ENCODE measurements at places on chromosomes 2 and 18. TPM values are rescaled to one million over a fixed set of nuclear protein-coding genes. Genes with fewer than 3 reads are reported as not detected.

DNA sequence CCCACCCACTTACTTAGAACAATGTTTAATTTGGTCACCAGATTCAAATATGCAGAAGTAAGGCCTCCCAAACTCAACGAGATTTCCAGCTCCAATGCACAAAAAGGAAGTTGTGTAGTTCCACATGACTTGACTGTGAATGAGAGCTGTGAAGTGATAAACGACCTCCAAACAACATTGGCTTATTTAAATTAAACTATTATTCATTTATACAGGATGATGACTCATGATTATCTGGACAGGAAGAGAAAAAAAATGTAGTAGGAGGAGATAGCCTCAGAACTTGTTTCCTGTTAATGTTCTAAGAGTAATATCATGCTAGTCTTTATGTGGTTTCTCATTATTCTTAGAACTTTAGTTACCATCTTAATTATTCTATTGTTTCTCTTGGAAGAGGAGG is 237.3 kb downstream of the C1D start:
- peaks cover 3% of the 10 kb centered on the region for H3K27me3 ChIP-seq
- H3K36me3 ChIP-seq, result no peaks in the 10 kb centered on the region
- no peaks in the 10 kb centered on the region for H3K4me1 ChIP-seq
- DNase-seq, result no peak
- no peak overlapping the region for H3K27ac ChIP-seq
- no peak overlapping the region for H3K4me3 ChIP-seq

DNA sequence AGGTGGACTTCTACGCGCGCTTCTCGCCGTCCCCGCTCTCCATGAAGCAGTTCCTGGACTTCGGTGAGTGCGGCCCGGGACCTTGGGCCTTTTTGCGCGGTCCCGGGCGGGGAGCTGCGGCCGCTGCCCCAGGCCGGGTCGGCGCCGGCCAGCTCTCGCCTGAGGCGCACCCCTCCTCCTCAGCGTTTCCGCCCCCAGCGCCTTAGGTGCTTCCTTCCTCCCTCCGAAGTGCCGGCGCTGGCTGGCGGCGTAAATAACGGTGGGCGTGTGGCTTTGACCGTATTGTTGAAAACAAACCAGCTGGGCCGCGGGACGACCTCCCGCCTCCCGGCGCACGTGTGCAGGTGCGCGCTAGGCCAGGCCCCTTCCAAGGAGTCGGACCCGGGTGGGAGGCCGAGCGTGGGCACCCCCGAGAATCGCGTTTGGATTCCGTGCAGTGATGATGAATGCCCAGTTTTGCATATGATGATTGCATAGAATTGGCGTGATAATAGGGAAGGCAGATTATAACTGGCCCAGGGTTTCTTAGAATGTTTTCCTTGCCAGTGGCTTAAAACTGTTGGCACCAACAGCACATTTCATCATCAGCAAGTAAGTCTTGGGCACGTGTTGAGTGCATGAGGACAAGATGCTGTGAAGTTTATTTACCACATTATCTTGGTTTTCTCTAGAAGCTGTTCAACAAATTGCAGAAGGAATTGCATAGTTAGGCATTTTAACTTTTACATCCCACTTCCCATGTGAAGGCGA is 569 bp downstream of the PDK1 start:
- peak overlapping the region; percentile 88 for H3K27ac ChIP-seq
- peaks cover 55% of the 10 kb centered on the region for H3K4me1 ChIP-seq
- H3K36me3 ChIP-seq, result peaks cover 11% of the 10 kb centered on the region
- peak; percentile 71 for DNase-seq

GRCh38 chr2:120344976-120345581 is 857 bp upstream of the INHBB start:
- no peak for DNase-seq
- no peaks in the 10 kb centered on the region for H3K36me3 ChIP-seq
- H3K4me1 ChIP-seq, result peaks cover 13% of the 10 kb centered on the region
- peaks cover 57% of the 10 kb centered on the region for H3K27me3 ChIP-seq

GRCh38 chr2:134312482-134312881 is 58.6 kb downstream of the MGAT5 start:
- no peaks in the 10 kb centered on the region for H3K27me3 ChIP-seq
- H3K27ac ChIP-seq, result peak overlapping the region; percentile 4
- peaks cover 4% of the 10 kb centered on the region for H3K36me3 ChIP-seq
- DNase-seq, result no peak
- H3K4me1 ChIP-seq, result peaks cover 42% of the 10 kb centered on the region

Gene APLF
- total RNA-seq, result 2.4 TPM

Gene SERPINB3
- total RNA-seq, result not detected

Gene GALNT14
- total RNA-seq, result 1.5 TPM
